ENCODE measurements at places on chromosomes 2 and 18.

DNA sequence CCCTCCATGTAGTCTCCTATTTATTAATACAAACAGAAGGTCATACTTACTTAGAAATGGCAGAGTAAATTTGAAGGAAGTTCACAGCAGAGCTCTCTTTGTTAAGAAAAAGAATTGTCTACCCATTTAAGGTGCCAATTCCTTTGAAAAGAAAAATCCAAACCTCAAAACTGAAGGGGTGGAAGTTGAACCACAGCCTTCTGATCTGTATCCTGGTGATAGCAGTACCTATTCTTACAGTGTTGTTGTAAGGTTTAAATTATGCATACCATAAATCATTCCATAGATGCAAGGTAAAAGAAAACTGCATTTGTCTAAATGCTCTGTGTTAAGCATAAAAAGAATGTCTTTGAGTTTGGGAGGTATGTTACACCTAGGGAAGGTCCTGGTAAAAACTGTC, 47.6 kb downstream of the COBLL1 start:
- no peak for DNase-seq

GRCh38 chr2:146267093-146267492, 1577.7 kb upstream of the ACVR2A start:
- no peak for DNase-seq

GRCh38 chr2:230861552-230862255, 3.0 kb upstream of the ITM2C start:
- DNase-seq, result peak; percentile 38

DNA sequence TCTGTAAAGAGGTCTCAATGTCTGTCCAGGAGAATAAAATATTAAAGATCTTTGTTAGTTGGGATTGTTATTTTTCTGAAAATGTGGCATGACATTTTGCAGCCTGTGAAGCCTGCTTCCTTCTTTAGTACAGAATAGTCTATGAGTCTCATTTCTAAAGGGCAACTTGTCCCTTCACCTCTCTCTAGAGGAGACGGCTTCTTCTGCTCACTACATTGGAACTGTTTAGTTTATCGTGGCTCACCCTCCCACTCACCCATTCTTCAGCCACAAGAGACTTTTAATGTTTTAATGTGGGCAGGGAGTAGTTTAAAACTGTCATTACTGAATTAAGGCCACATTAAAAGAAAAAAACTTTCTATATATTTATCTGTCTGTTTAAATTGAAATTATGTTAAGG, 161.0 kb downstream of the BARD1 start:
- no peak for DNase-seq

- DNase-seq, result peak; percentile 80
Observed at GRCh38 chr2:181953881-181954537, 31.6 kb upstream of the PPP1R1C start.

DNA sequence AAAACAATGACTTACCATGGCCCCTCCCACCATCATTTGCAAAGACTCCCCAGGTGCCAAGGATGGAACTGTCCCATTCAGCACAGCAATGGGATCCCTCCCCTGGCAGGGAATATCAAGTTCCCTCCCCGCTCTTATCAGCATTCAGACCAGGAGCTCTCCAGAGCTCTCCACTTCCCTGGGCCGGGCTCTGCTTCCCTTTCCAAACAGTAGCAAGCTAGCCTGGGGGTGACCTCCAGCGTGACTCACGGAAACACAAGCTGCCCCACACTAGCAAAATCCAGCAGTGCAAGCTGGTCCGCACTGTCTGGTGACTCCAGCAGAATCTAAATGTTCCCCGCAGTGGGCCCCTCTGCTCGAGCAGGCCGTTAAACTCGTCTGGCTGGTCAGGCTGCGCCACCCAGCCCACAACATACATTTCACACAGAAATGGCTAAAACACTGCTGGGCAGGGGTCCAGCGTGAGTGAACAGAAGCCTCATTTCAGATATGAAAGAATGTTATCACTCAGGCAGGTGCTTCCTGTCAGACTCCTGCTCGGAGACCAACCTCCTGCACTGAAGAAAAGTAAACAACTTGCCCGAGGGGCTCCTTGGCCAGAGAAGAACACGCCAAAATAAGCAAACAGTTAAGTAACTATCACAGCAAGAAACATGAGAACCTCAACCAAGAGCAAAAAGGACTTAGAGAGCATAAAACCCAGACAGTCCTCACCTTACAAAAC, 33.9 kb downstream of the STAT1 start:
- no peak for DNase-seq

DNA sequence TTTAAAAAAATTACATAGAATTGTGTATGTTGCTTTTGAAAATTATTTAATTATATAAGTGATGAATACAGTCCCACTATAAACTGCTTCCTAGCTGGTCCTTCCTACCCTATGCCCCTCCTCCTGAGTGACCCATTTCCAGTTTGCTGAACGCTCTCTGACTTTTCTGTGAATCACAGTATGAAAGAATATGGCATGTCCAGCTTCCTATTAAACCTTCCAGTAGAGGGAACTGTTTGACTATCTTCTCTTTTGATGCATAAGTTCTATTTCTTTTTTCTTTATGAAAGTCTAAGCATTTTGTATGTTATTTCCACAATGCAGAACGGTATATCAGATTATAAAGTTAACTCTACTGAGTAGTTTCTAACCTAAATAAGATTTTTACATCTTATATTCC, 41.3 kb downstream of the PSMG2 start:
- no peak for DNase-seq

DNA sequence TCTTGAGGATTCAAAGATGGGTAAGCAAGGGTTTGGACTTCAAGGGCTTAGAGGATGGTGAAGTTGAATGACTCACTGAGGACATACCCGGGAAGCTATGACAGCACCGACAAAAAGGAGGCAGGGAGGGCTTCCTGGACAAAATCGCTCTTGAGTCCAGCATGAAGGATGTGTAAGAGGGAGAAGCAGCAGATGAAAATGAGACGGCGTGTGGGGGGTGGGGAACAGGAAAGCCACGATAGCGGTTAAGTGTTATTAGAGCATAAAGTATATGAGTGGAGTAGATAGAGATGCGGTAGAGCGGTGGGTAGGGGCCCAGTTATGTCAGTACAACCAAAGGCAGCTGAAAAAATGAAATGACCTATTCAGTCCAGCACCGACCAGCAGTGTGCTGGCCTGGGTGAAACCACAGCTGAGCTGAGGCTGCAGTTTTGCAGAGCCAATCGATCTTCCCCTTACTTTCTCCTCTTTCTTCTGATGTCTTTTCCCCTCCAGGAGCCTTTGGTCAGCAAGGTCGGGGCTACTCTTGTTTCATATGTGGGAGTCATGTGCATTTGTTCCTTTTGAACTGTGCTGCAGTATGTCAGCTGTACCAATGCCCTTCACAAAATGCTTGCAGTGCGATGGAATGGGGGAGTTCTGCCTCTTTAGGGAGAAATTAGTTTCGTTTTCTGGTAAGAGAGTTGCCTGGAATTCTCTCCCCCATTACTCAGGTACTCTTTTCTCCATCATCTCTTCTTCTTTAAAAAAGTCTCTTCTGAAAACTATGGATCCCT, 2.0 kb upstream of the THUMPD2 start:
- peak; percentile 32 for DNase-seq
